Stimulated activated CD4-positive, alpha-beta T cell treated with anti-CD3 and anti-CD28 coated beads, TNF-alpha, amount 100 ng/mL, for 48 hours (primary cell): ENCODE measurements at places on chromosomes 6 and 20.

DNA sequence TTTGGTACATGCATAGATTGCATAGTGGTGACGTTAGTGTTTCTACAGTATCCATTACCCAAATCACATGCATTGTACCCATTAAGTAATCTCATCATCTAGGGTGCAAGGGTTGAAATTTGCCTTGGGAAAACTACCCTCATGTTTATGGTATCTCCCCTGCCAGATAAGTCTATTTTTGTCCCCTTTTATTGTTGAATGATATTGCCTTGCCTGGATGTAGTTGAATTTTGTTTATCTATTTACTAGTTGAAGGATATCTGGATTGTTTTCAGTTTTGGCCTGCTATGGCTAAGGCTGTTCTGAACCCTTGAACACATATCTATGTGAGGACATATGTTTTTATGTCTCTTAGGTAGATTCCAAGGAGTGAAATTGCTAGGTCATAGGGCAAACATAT, 13.4 kb downstream of the HLA-DRB1 start:
- no peak for DNase-seq

- DNase-seq, result peak; percentile 58
These were observed 6.1 kb upstream of the HSPA1B start for GRCh38 chr6:31821301-31822035.

- DNase-seq, result no peak
These were observed 8.1 kb downstream of the TREML4 start for GRCh38 chr6:41236276-41236675.

DNA sequence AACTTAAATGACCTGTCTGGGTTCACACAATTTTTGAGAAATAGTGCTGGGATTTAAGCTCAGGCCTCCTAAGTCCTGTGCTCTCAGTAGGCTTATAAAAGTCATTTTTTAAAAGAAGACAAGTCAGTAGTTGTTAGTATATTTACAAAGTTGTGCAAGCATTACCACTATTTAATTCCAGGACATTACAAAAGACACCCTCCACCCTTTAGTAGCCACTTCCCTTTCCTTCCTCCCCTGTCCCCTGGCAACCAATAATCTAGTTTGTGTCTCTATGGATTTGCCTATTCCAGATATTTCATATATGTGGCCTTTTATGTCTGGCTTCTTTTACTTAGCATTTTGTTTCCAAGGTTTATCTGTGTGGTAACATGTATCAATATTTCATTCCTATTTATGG, 37.6 kb downstream of the HMGN3 start:
- no peak for DNase-seq

DNA sequence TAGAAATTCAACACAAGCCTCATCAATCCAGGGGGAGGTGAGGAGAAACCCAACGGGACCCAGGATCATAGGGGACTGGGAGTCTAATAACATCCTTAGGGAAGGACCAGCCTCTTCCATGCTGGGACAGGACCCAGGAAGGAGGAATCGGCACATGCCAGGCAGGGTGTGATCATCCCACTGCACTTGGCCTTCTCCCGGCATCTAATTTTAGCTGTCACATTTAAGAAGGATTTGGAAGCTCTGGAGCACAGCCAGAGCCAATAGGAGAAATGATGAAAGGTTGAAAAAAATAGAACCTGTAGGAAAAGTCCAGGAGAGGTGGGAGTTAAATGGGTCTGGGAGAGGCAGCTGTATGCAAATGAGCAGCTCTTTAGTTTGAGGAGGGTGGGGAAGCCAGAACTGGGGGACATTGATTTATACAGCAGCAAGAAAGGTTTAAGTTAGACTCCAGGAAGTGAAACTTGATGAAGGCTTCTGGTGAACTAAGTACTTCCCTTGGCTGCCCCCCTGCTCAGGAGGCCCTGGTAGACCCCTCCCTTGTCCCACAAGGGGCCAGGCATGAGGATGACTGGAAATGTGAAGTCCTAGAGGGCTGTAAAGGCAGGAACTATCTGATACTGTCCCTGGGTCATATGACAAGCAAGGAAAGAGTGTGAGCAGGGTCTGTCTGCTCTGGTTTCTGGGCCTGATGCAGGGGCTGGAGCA, 260.3 kb downstream of the LRFN2 start:
- DNase-seq, result no peak

GRCh38 chr6:157825243-157825904, 2.3 kb downstream of the SNX9 start:
- no peak for DNase-seq

- DNase-seq, result no peak
These were observed 51.6 kb downstream of the EYA2 start for GRCh38 chr20:46946181-46946624.

DNA sequence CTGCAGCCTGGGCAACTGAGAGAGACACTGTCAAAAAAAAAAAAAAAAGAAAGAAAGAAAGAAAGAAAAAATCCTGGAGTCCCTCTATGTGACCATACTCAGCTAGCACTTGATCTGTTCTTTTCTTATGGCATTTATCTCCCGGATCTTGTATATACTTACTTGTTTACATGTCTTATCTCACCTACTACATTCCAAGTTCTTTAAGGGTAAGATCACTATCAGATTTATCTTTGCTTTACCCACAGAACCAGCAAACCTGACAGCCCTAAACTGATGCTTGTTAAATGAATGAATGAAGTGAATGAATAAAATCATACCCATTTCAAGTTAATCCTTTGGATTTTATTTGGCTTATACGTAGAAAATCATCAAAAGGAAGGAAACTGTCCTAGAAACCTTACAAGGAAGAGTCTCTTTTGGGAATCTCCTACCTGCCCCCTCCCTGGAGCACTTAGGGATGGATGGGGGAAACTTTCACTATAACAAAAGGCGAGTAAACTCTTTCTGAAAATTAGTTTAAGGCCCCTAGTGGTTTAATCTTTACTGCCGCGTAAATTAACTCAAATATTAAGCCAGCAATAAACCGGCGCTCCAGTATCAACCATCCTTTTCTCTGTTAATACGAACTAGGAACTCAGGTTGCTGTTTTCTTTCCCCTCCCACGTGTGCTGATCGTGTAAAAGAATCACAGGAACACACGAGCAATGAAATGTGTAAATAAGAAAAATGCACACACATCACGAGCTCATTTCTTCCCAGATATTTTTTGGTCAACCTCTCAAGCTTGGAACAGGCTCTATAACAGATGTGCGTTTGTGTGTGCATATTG, 1.3 kb upstream of the UTRN start:
- no peak for DNase-seq

DNA sequence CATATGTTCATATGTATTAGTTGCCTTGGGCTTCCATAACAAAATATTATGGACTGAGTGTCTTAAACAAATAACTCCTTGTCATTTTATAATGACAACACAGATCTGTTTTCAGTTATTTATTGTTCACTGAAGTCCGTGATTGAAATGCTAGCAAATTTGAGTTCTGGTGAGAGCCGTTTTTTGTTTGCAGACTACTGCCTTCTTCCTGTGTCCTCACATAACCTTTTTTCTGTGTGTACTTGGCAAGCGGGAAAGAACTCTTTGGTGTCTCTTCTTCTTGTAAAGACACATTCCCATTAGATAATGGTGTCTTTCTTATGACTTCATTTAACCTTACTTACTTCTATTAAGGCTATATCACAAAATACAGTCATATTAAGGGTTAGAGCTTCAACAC, 482.9 kb upstream of the EYS start:
- no peak for DNase-seq

- no peak for DNase-seq
These were observed 76.7 kb downstream of the PREX1 start for GRCh38 chr20:48750941-48751635.

DNA sequence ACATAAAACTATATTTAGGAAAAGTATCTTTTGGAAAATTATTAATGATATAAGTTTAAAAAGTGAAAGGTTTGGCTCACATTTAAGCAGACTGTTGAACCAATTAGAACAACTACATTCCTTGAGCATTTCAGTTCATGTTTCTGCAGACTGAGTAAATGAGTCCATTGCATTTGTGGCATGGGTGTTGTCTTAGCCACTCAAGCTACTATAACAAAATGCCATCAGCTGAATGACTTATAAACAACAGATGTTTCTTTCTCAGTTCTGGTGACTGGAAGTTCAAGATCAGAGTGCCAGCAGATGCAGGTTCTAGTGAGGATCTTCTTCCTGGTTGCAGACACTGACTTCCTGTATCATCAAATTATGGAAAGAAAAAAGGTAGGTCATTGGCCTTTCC, 67.1 kb upstream of the SLC2A12 start:
- DNase-seq, result no peak

- DNase-seq, result no peak
These were observed 79.7 kb downstream of the FIG4 start for GRCh38 chr6:109770779-109771178.

- DNase-seq, result peak; percentile 38
These were observed 15.9 kb downstream of the PRDM1 start for GRCh38 chr6:106102034-106102433.

DNA sequence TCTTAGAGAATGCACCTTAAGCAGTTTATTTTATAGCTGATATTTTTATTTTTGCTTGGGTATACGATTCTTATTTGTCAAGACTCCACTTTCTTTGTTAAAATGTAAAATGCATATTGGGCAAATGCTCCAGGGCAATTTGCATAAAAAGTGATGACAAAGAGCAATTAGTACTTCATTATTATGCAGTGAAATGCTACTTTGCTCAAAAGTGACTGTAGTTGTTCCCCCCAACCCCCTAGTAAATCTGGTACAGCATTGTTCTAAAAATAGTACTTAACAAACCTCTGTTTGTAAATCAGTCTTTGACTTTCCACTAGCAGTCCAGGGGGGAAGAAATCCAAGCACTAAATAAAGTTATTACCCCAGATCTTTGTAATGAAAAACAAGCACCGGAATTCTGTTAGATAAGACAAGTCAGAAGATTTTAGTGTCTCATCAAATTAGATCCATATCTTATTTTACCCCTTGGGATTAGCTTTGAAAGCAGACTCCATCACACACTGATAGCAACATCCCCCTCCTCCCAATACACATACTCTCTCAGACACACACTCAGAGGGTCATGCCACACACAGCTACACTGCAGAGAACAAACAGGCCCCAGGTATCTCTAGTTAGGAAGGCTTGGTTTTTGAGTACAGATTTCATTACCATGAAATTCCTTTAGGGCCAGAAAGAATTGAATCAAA, 32.9 kb upstream of the BACH2 start:
- DNase-seq, result no peak

GRCh38 chr6:167330750-167331149, 5.9 kb downstream of the TTLL2 start:
- no peak for DNase-seq

DNA sequence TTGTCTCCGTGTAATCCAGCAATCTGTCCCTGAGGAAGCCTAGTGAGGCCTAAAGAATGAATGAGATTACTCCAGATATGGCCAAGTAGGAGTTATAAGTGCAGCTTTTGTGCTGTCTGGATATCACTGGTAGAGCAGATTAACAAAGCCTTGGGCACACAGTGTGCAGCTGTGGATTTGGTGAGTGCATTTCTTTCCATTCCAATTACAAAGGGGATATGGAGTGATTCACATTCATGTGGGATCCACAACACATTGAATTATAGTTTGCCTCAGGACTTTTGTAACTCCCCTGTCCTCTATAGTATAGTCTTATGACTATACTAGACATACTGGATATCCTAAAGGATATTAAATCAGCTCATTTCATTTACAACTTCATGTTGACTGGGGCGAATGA, 47.1 kb downstream of the HLA-F start:
- no peak for DNase-seq

DNA sequence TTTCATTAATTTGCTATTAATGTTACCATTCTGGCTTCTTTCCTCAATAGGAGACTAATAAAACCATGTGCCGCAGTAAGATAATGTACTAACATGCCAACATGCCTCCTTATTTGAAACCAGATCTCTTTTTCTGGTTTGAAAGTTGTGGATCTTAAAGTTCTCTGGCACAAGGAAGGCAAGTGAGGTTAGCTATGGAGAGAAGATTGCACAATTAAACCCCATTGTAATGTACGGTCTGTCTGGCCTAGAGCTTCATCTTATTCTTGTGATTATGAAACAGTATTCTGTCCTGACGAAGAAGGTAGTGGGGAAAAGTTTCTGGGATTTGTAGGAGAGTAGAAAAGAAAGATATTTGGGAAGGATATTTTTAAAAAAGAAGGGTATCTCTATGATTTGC, 68.4 kb downstream of the EYA4 start:
- no peak for DNase-seq

DNA sequence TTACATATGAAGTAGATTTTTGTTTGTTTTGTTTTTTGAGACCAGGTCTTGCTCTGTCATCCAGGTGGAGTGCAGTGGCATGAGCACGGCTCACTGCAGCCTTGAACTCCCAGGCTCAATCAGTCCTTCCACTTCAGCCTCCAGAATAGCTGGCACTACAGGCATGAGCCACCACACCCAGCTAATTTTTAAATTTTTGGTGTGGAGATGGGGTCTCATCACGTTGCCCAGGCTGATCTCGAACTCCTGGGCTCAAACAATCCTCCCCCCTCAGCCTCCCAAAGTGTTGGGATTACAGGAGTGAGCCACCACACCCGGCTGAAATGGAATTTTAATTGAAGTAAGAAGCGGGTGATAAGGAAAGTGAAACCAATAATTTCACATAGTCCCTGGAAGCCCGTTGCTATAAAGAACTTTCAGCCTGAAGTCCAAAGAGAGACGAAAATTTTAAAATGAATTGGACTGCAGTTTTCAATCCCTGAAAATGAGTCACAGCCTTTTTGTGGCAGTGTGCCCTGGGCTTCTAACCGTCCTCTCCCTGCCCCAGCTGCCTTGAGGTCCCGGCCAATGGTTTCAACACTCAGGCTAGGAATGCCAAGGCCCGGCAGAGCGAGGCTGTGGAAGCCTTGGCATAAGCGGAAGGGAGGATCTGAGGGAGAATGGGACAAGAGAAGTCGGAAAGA, 757 bp downstream of the RAET1E start:
- no peak for DNase-seq

DNA sequence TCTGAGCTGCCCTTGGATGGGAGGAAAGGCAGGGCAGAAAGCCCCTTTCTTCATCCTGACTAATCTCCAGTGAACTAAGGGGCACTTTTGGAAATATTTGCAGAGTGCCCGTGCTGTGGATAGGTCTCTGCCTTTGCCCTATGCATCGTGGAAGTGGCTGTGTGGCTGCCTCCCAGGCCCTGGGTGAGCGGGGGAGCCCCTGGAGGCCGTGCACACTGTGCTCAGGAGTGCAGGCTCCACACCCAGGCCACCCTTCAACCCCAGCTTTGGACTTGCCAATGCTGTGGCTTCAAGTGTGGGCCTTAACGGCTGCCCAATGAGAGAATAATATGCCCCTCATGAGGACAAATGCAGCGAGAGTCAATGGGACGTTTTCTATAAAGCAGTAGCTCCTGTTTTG, 36.7 kb upstream of the ARMC2 start:
- no peak for DNase-seq
